ENCODE measurements at places on chromosomes 2 and 18.

DNA sequence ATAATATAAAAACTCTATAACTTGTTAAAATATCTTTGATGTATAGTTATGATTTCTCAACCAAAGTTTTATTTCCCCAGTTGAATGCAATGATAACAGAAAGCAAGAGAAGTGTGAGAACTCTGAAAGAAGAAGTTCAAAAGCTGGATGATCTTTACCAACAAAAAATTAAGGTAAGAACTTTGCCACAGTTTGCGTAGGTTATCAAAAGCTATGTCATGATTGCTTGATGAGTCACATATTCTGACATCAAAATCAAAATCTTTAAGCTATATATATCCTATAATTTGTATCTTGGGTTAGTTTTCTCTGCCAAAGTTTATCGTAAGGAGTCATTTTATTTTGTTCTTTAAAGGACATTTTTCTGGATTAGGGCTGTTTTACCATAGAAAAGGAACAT is 35.0 kb downstream of the NDC80 start:
- no peak for DNase-seq

- DNase-seq: no peak
Measured at GRCh38 chr2:224892574-224893204, 149.6 kb downstream of the DOCK10 start.

GRCh38 chr2:20197192-20197591 is 27.7 kb downstream of the SDC1 start:
- no peak for DNase-seq

DNA sequence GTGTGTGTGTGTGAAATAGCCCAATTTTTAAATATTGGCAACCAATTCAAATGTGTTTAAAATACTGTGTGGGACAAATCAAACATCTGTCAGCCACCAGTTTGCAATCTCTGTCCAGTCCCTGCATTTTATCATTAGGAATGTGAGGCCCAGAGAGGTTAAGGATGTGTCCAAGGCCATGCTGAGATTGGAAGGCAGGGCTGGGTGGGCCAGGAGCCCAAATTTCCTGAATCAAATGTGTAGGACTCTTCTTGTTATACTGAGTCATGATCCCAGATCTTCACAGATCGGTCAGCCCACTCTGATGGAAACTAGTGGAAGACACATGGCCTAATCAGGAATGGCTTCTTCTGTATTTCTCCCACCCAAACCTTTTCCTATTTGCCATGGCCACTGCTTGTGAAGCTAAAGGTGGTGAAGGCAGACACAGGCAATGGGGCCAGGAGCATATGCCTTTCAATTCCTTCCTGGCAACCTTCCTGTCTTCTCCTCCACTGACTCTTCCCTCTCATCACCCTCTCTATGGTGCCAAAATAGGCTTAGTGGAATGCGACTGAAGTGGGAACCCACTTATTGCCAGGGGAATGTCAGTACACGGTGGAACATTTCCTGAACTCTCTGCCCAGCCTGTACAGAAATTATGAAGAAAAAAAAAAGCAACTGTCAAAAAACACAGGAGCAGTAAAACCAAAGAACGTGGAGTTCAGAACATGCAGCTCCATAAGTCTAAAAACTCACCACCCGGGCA is 35.5 kb downstream of the ZEB2 start:
- no peak for DNase-seq

DNA sequence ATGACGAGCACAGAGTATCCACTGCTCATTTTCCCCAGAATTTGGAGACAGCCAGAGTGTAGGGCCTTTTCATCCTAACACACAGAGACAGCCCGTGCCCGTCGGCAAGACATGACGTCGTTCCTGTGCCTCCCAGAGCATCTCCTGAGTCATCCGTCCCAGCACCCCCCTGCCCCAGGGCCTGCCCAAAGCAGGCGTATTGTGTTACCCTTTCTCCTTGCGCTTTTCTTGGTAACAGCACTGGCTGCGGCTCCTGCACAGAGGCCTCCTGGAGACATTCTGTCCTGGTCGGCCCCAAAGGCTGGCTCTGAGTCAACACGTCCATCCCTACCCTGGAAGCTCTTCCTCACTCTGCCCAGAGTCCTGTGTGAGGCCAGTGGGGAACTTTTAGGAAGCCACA is 217.1 kb downstream of the KLHL29 start:
- no peak for DNase-seq

DNA sequence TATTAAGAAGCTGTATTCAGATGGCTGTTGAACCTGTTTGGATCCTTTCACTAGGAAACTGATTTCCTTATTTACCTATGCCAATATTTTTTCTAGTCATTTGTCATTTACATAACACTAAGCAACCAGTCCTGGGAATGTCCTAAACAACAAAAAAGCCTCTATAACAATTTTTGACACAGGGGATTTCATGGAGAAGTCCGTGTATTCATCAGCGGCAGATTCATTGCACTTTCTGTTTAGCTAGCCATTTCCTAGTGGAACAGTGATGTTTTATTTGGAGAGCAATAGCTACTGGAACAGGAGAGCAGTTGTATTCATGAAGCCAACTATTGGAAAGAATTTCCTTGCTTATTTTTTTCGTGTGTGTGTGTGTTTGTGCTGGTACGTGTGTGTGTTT is 604.3 kb upstream of the POU3F3 start:
- DNase-seq: no peak

DNA sequence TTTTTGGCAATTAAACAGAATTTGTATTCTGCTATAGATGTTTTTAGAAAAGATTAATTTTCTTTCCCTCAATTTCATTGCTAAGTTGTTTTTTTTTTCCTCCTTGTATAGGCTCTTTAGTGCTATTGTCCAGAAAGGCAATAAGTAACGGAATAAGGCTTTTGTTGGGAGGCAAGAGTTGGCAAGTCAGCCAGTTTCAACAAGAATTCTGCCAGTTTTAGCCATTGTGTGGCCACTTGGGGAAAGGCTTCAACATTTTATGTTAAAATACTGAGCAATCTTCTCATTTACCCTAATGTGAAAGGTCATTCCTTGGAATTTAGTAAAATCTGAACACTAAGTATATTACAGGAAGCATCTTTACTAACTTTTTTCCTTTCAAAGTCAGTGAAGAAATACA is 9.6 kb downstream of the CALCRL start:
- DNase-seq: no peak

GRCh38 chr2:158722266-158723105 is 72.6 kb upstream of the DAPL1 start:
- DNase-seq: no peak

DNA sequence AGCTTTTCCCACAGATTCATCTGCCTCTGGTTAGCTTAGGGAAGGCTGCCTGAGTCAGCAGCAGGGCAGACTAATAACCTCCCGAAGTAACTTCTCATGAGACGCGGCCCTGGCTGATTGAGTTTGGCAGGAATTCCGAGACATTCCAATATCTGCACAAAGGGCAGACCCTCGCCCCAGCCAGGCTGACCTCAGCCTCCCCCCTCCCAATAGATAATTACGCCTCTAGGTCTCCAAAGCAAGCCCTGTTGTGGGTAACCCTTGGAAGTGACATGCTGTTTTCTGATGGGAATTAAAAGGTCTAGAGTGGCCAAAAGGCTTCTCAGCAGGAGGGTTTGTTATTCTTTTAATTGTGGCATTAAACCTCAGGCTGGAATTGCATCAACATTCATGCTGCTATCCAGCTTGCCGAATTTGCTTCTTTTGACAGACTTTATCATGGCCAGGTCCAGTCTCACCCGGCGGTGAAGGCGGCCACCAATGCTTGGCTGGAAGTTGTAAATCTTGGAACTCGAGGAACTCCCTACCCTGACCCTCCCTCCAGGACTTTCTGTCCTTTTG is 98.0 kb upstream of the SLC14A2 start:
- no peak for DNase-seq

- no peak for DNase-seq
Measured at GRCh38 chr2:231270221-231271114, 72.0 kb downstream of the ARMC9 start.

- DNase-seq: no peak
Measured at GRCh38 chr2:10438688-10439087, 9.4 kb downstream of the ODC1 start.

GRCh38 chr2:157871415-157871814 is 4.7 kb downstream of the ACVR1 start:
- no peak for DNase-seq

DNA sequence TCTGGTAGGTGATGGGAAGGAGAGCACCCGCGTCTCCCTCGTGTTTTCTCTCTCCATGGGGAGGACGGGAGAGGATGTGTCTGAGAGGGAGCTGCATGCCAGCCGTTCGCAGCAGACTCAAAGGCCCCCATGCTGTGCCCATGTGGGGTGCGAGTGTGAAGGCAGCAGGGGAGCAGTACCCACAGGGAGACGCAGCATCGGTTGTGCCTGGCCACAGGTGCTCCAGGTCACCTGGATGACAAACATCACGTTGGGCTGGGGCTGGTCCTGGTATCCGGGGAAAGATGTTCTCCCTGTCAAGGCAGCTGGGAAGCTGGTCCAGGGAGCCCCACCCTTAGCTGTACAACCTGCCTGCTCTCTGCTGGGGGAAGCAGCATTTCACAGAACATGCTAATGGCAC is 119.5 kb upstream of the SALL3 start:
- no peak for DNase-seq

GRCh38 chr2:171287036-171287571 is 126.4 kb upstream of the TLK1 start:
- DNase-seq: no peak

- no peak for DNase-seq
Measured at GRCh38 chr2:233093166-233093448, 33.0 kb downstream of the INPP5D start.

DNA sequence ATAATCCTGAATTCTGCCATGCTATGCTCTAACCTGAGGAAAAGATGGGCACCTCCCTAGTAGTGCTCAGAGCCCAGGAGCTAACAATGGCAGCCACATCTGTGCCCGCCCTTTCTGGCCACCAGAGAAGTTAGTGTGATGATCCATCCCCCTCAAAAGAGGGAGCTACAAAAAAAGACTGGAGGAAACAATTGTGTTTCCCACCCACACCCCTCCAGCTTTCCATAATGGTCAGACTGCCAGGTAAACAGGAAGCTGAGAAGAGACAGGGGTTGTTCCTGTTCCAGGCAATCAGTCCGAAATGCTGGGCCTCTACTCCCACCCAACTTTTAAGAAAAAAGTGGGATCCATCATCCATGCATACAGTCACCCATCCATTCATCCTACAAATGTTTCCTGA is 3.2 kb downstream of the TBC1D8 start:
- DNase-seq: no peak

DNA sequence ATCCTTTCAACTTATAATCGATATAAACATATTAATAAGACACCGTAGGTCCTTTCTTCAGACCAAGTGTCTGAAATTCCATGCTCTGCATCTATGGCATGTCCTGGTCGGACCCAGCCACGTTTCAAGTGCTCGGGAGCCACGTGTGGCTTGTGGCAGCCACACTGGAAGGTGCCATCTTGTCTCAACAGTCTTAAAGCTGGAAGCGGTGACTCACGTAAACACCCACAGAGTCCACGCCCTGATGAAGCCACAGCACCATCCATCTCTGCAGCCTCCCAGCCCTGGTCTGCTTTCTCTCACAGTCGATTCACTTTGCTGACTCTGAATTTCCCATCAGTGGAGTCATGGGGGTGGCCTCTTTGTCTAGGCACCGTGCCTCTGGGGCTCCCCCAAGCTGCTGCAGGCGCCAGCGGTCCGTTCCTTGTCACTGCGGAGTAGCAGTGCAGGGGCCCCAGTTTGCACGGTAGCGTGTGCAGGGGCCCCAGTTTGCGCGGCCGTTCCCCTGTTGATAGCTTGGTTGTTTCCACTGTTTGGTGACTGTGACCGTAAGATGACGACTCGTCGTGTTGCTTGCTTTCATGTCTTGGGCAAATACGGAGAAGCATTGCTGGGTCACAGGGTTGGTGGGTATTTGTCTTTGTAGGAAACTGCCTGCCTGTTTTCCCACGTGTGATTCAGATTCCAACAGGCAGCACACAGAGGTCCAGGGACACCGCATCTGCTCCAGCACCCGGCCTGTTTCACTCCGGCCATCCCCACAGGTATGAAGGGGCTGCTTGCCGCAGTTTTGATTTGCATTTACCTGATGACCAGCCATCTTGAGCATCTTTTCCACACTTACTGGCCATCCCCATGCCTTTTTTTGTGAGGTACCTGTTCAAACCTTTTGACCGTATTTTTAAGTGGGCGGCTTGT is 240.3 kb downstream of the HDAC4 start:
- no peak for DNase-seq

DNA sequence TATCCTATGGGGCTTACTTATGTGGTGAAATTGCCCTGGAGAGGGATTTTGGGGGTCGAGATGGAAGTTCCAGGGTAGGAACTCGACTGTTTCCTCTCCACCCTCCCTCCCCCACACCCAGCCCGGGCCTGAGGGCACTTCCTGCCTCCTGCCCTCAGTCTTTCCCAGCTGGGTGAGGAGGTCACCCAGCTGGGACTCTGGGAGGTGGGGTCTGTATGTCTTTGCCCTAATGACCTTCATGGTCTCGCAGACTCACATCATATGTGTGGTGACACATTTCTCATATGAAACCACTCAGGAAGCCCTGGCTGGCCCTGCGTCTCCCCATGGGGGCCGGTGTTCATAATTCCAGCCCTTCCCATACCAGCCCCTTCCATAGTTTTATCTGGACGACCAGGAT is 12.4 kb downstream of the ATOH8 start:
- DNase-seq: no peak

- no peak for DNase-seq
Measured at GRCh38 chr2:8633735-8634313, 48.0 kb upstream of the ID2 start.

- no peak for DNase-seq
Measured at GRCh38 chr18:50285071-50285470, 2.4 kb downstream of the CXXC1 start.

- no peak for DNase-seq
Measured at GRCh38 chr2:112768432-112768831, 4.0 kb upstream of the CKAP2L start.

- DNase-seq: no peak
Measured at GRCh38 chr2:71544919-71545571, 91.7 kb downstream of the DYSF start.

GRCh38 chr18:79819968-79820351 is 22.2 kb downstream of the KCNG2 start:
- DNase-seq: no peak

- no peak for DNase-seq
Measured at GRCh38 chr18:11251229-11251890, 102.0 kb upstream of the PIEZO2 start.

DNA sequence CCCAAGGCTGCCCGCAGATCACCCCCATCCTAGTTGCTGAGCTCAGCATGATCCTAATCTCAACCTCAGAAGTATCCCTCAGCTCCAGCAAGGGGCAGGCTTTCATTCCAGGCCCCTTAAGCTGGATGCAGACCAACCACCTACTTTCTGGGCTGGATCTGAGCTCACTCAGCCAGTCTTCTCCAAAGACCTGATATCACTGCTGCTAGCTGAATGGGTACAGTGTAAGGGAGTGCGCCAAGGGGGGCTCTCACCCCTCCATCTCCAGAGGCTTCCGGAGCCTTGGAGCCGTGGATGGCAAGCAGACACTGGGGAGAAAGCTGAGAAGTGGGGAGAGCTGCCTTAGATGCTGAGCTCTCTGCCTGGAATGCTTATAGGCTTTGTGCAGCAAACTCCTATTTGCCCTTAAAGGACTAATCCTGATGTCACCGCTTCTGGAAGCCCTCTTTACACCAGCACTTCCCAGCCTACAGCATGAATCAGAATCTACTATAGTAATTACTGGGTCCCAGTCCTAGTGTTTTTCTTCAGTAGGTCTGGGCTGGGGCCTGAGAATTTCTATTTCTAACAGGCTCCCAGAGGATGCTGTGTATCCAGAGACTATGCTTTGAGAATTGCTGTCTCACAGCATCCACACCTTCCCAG is 31.0 kb downstream of the GYPC start:
- no peak for DNase-seq

- DNase-seq: no peak
Measured at GRCh38 chr2:71474744-71475397, 21.5 kb downstream of the DYSF start.

GRCh38 chr18:49206717-49207116 is 253.7 kb downstream of the DYM start:
- no peak for DNase-seq

All from activated CD4-positive, alpha-beta T cell treated with anti-CD3 and anti-CD28 coated beads for 4 hours (primary cell).